Omental fat pad (tissue), 4 donors: ENCODE measurements at places on chromosomes 5 and 9.

- DNase-seq, result no peak
Observed at GRCh38 chr9:98755006-98755618, 41.2 kb downstream of the ANKS6 start.

DNA sequence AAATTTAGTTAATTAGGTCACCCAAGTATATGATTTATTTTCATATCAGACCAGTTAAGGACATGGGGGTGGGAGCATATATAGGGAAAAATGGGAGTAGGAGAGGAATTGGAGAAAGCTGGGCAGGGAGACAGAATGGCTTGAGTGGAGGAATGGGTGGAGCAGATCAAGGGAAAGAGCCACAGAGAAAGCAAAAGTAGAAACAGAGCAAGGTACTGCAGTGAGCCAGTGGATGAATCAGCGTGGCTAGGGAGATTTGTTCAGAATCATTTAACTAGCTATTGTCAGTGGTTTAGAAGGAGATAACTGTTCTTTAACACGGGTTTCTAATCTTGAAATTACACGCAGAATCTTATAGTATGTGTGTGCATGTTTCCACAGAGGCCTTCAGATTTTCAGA, 37.4 kb downstream of the SNX24 start:
- no peak for DNase-seq

DNA sequence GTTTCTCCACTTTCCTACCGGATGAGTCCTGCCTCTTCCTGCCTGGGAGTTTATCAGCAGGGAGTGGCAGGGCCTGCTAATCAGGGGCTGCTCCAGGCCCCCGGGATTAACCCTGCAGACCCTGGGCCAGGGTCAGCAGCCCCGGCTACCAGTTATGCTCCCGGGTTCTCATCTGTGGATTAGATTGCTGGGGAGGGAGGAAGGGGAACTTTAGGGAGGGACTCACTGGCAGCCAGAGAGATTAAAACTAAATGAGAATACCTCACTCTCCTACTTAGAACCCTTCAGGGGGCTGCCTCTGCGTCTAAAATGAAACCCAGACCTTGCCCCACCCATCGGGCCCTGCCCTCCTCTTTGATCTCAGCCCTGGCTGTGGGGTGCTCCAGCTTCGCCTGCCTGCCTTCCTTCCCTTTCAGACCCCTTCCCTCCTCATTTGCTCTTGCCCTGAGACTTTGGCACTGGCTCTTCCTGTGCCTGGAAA, 130.5 kb upstream of the HAND1 start:
- no peak for DNase-seq

DNA sequence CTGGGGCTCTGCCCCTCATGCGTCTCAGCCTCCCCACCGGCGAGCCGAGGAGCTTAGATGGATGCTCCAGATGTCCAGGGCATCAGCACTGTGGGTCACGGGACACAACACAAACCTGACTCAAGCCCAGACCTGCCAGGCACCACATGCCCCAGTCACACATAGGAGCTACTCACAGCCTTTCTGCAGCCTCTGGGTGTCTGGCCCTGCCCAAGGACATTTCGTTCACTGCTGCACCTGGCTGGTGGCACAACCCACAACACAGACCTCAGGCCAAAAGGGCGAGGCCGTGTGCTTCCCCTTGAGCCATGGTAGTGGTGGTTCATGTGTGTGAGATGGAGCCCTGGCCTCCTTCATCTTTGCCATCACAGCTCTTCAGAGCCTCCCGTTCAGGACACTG, 89.6 kb upstream of the FCN2 start:
- no peak for DNase-seq

GRCh38 chr5:149780043-149780737, 50.1 kb downstream of the PPARGC1B start:
- DNase-seq, result no peak

GRCh38 chr5:154524859-154525258, 46.8 kb upstream of the HAND1 start:
- no peak for DNase-seq

DNA sequence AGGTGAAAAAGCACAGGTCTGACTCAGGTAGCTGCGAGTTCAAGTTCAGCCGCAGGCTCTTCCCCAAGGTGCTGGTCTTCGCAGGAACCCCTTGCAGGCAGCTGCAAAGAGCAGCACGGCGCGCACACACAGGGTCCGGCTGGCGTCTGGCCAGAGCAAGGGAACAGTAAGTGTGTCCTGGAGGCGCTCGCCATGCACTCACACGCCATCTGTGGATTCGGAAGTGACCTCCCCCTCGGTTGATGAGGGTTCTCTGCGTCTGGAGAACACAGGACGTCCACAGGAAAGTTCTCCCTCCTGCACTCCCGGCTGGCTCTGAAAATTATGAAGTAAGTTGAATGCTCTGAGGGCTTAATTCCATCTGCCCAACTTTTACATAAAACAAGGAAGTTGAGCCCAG, 14.0 kb upstream of the EGFL7 start:
- DNase-seq, result no peak
